ENCODE measurements at places on chromosomes 4 and X. TPM values are rescaled to one million over a fixed set of nuclear protein-coding genes. Genes with fewer than 3 reads are reported as not detected.

GLRB gene
- 9.7 TPM for total RNA-seq

CXCL1 gene
- total RNA-seq = 36.2 TPM

DUSP21 gene
- total RNA-seq = not detected

METTL14 gene
- total RNA-seq = 16.7 TPM

PSAPL1 gene
- not detected for total RNA-seq

RENBP gene
- 1.9 TPM for total RNA-seq

H2BW2 gene
- total RNA-seq = not detected

DMRTC1 gene
- total RNA-seq = not detected

CCDC149 gene
- total RNA-seq = 13.0 TPM

MAGED4 gene
- 2.0 TPM for total RNA-seq

PCYT1B gene
- 0.32 TPM for total RNA-seq

PLK4 gene
- 15.6 TPM for total RNA-seq

MAGEC3 gene
- total RNA-seq = not detected

NUP62CL gene
- not detected for total RNA-seq

HSD17B10 gene
- 119 TPM for total RNA-seq

PRDM5 gene
- 7.1 TPM for total RNA-seq

PHEX gene
- total RNA-seq = 0.76 TPM

ITIH6 gene
- total RNA-seq = not detected

PPEF2 gene
- not detected for total RNA-seq

COX7B2 gene
- total RNA-seq = not detected

PDGFC gene
- total RNA-seq = 16.0 TPM

MAGEC1 gene
- not detected for total RNA-seq

Measured in epithelial cell of umbilical artery (primary cell).